Endothelial cell (in vitro differentiated cells): ENCODE measurements at places on chromosomes 16 and 17.

GRCh38 chr17:43175213-43176118 is 4.5 kb downstream of the NBR1 start:
- DNase-seq: no peak

GRCh38 chr16:29816694-29817441 is 916 bp downstream of the PAGR1 start:
- DNase-seq: peak; percentile 48

GRCh38 chr16:4625560-4626159 is 1.0 kb downstream of the MGRN1 start:
- no peak for DNase-seq

DNA sequence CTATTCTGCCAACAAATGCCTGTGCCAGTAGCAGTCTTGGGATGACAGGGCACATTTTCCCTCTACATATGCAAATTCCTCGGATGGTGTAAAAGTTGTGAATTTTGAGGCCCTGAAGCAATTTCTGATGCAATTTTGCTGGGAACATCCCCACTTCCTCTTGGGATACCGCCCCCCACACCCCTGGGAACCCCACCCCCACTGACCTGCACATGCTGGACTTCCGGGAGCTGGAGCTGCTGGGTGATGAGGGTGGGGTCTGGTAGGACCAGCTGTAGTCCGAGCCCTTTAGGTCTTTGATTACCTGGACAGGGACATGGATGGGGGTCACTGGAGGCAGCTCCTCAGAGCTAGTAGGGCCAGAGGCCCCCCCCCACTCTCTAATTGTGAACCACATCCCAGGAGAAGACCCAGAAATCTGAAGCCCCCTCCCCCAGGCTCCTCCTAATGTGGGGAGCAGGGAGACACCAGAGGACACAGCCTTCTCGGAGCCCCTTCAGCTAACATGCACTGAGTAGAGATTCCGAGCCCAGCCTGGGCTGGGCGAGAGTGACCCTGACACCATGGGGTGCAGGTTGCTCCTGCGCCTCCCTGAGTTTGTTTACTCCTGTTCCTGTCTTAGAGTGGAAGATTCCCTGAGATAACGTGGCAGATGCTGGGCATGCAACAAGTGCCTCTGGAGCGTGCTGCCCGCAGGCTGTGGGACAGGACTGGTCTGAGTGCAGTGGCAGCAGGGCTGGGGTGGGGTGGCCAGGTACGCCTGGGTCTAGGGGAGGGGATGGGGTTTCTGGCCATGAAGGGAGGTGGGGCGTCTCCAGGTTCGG is 9.0 kb downstream of the MTSS2 start:
- no peak for DNase-seq

DNA sequence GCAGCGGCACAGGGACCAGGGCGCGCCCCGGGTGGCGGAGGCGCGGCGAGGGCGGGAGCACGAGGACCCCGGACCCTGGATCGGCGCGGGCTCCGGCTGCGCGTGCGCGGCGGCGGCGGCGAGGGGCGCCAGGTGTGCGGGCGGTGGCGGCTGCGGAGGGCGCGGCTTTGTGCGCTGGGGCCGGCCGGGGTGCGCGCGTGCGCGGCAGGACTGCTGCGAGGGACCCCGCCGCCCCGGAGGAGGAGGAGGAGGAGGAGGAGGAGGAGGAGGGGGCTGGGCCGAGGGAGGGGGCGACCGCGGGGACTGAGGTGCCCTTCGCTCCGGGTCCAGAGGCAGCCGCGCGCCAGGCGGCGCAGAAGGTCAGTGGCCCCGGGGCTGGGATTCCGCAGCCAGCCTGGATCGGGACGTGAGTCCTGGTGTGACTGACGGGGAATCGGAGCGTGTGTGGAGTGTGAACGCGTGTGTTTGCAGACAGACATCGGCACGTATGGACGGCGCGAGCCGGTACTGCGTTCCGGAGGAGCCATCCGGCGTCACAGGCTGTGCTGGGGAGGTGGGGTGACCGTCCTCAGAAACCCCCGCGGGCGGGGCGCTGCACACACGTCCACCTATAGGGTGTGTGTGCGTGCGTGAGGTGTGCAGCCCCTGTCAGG is 19.5 kb upstream of the RAP1GAP2 start:
- DNase-seq: peak; percentile 41

- DNase-seq: no peak
Observed at GRCh38 chr16:23852794-23853562, 17.2 kb downstream of the PRKCB start.

DNA sequence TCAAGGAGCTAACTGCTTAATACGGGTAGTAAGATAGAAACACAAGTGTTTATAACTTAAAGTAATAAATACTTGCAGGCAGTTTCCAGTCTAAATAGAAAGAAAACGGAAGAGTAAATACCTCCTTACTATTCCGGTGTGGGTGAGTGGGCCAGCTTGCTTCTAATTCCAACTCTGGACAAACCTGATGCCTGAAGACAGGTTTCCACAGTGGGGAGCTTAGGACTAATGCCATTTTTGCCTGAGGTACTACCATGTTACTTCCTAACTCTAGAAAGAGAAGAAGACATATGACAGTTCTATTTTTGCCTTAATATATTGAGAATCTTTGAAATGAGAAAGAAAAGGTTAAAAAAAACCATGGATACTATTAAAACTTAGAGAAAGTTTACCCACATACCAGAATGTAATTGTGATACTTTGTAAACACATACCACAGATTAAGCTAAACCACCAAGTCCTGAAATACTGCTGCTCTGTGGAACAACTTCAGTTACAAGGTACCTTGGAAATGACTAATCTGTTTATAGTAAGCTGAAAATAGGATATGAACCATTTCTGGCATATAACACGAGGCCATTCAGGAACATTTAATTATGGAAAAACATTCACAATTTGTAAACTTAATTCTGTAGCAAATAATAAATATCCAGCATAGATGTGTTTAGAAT is 70.2 kb downstream of the ZZEF1 start:
- no peak for DNase-seq

DNA sequence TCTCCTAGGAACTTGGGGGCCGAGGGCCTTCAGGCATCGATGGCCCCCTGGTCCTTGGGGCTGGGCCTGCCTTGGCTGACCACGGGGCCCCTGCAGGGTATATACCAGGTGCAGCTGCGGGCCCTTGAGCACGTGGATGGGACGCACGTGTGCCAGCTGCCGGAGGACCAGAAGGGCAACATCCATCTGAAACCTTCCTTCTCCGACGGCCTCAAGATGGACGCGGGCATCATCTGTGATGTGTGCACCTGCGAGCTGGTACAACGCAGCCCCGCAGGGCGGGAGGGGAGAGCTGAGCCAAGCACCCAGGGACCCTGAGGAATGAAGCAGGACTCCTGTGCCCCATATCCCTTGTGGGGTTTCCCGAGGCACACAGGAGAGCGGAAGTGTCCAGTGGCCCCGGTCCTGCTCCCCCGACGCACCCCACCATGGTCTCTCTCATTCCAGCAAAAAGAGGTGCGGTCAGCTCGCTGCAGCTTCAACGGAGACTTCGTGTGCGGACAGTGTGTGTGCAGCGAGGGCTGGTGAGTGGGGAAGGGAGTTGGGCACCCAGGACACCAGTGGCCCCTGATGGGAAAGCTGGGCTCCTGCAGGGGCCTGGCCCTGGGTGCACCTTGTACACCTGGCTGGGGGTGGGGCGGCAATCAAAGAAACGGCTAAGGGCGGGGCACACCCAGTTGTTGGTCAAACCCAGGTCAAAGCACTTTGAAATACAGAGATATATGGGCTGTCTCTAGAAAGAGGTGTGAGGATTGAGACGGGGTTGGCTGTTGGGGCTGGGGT is 10.6 kb downstream of the ITGB4 start:
- DNase-seq: no peak

DNA sequence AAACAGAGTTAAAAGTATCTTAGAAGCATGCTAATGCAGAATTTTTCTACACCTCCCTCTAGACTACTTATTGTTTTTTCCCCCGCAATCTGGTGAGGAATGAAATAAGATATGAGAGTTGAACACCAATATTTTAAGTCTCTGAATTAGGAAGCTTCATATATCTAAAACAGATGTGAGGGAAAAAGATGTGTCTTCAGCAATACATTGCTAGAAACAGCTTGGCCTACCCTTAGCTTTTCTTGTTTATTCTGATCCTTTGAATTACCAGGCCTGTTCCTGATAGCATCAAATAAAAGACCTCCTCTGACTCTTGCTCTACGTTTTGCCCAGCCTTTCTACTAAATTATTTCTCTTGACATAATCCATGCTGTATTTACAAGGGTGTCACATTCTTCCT is 221.8 kb downstream of the CDH11 start:
- DNase-seq: no peak

- DNase-seq: no peak
Observed at GRCh38 chr16:7148606-7149005, 184.0 kb upstream of the RBFOX1 start.
